ENCODE measurements at places on chromosomes 3 and 15. TPM values are rescaled to one million over a fixed set of nuclear protein-coding genes. Genes with fewer than 3 reads are reported as not detected.

DNA sequence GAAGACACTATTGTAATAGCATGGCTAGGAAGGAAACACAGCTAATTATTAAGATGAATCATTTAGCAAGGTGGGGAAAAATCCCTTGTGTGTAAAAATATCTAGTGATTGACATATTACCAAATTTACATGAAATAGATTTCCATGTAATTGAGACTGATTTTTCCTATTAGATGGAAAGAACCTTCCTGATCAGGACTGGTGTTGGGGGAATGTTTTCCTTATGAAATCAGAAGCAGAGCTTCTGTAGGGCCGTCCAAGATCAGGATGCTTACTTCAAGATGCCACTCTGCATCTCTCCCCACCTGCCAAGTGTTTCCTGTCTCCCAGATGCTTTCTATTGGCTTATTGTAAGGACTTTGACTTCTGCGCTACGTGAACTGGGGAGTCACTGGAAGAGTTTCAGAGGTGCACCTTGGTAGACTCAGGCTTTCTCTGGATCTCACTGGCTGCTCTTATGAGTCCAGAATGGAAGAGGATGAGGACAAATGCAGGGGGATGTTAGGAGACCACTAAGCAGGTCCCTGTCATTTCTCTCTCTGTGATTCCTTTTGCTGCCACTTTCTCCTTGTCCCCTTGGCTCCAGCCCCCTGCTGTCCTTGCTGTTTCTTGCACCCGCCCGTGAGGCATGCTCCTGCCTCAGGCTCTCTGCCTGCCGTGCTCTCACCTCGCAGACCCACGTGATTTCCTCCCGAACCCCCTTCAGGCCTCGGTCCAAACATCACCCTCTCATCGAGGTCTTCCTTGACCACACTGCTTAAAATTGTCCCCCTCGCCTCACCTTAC is 30.1 kb downstream of the BTD start:
- no peak for DNase-seq

MYLK gene
- polyA plus RNA-seq = 513 TPM

- DNase-seq = no peak
Measured at GRCh38 chr15:23912191-23912590, 225.1 kb upstream of the NDN start.

GRCh38 chr3:173221010-173221409 is 80.0 kb upstream of the SPATA16 start:
- DNase-seq = no peak

GRCh38 chr3:140756240-140757016 is 78.6 kb downstream of the TRIM42 start:
- DNase-seq = no peak

DNA sequence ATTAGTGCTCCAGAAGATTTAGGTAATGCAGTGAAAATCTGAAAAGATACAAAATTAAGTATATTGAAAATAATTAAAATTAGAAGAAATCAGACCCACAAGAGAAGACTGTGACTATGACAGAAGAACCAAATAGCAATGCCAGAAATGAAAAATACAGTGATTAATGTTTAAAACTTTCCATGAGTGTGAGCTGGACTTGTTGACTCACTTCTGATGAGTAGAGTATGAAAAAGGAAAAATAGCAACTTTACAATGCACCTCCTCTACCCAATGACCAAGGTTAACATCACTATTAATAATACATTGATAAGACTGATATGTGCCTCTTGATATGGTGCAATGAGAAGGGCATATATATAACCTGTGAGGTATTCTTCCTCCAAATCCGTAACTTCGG is 39.3 kb upstream of the SLC22A13 start:
- no peak for DNase-seq

NRG4 gene
- 3.9 TPM for polyA plus RNA-seq
